ENCODE measurements at places on chromosomes 12 and 14. TPM values are rescaled to one million over a fixed set of nuclear protein-coding genes. Genes with fewer than 3 reads are reported as not detected.
A peak's percentile ranks its signal among the peaks of the same experiment; 100 is the strongest.

The KIF26A gene
- total RNA-seq: 0.17 TPM

DNA sequence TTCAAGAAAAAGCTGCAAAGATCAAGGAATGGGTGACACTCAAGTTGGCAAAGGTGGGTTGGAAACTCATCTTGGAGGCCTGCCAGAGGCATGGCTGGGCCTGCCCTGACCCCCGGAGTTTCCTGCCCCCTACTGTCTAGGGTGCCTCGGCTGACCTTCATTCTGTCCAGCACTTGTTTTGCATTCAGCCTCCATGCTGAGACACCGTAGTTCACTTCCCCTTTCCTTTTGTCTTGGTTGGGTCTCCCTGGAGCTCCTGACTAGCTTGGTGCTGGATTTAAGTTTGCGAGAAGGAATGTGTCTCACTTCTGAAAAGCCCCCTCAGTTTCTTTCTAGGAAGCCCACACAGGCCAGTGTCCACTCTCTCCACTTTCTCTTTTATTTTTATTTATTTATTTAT lies 26.5 kb downstream of the PLEKHH1 start:
- no peak for DNase-seq
- H3K27ac ChIP-seq: no peak overlapping the region
- peaks cover 4% of the 10 kb centered on the region for H3K27me3 ChIP-seq
- no peak overlapping the region for H3K4me3 ChIP-seq

DNA sequence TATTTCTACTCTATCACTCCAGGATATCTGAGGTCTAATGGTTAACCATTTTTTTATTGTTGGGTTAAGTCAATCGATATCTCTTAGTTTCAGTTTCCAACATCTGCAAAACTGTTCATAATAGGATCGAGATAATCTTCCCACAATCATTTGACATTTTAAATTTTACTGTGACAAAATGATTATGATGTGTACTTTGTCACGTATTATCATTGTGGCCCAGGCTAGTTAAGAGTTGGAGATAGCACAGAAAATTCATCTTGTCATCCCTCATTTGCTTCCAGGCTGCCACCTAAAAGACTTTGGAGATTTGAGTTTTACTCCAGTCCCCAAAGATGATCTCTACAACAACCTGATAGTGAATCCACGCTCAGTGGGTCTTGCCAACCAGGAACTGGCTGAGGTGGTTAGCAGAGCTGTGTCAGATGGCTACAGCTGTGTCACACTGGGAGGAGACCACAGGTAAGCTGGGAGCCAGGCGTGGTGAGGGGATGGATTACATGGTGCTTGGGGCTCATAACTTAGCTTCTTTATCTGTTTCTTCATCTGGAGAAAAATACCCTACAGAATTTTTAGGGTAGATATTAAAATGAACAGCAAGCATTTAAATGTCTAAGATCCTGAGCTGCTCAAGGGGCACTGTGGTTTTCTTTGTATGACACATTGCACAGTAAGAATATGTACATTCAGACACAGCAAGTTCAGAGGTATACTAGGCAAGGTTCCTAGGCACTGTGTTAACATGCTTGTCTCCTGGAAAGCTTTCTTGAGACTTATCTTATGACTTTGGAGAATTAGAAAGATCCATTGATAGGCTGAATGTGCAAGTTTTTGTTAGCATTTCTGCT lies 22.4 kb downstream of the ARG2 start:
- no peaks in the 10 kb centered on the region for H3K27me3 ChIP-seq
- H3K4me1 ChIP-seq: peaks cover 14% of the 10 kb centered on the region
- no peak for DNase-seq
- H3K27ac ChIP-seq: no peak overlapping the region
- H3K36me3 ChIP-seq: peaks cover 14% of the 10 kb centered on the region
- H3K4me3 ChIP-seq: no peak overlapping the region

DNA sequence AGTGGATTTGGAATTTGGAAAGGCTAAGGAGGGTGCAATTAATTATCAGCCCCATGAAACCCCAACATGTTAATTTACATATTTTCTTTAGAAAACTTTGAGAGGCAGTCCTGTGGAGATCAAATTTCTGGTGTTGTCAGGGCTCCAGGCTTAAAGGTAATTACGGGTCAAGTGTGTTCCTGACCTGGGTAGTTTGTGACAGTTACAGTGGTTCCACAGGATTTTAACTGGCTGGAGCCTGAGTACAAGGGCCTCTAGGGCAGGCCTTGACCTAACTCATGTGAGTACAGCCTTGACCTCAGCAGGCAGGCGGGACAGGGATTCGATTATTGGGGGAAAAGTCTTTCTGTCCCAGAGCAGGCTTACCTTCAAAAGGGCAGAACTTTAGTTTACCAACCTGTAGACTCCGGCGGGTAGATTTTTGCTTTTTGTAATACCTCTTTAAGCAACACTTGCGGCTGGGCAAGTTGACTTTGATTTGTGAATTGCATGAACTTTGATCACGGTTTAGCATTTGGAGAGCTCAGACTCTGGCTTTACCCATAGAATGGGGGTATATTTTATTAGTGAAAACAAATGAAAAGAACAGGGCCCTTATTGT lies 8.4 kb upstream of the PPTC7 start:
- no peak for DNase-seq
- no peaks in the 10 kb centered on the region for H3K27me3 ChIP-seq
- H3K4me1 ChIP-seq: peaks cover 22% of the 10 kb centered on the region
- peak overlapping the region; percentile 87 for H3K27ac ChIP-seq
- H3K4me3 ChIP-seq: no peak overlapping the region
- H3K36me3 ChIP-seq: no peaks in the 10 kb centered on the region

DNA sequence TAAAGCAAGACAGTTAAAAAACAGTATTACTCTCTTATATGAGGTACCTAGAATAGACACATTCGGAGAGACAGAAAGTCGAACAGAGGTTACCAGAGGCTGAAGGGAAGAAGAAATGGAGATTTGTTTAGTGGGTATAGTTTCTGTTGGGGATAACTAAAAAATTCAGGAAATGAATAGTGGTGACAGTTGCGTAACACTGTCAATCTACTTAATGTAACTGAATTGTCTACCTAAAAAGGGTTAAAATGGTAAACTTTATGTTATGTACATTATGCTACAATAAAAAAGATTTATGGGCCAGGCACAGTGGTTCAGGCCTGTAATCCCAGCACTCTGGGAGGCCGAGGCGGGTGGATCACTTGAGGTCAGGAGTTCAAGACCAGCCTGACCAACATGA lies 30.6 kb upstream of the SLC6A13 start:
- no peaks in the 10 kb centered on the region for H3K27me3 ChIP-seq
- H3K27ac ChIP-seq: no peak overlapping the region
- DNase-seq: no peak
- peaks cover 48% of the 10 kb centered on the region for H3K36me3 ChIP-seq
- no peak overlapping the region for H3K4me3 ChIP-seq
- H3K4me1 ChIP-seq: no peaks in the 10 kb centered on the region
